Stimulated activated CD8-positive, alpha-beta memory T cell treated with anti-CD3 and anti-CD28 coated beads, Interleukin-4, amount 100 ng/mL, for 1 hour (primary cell): ENCODE measurements at places on chromosomes 4 and X.

DNA sequence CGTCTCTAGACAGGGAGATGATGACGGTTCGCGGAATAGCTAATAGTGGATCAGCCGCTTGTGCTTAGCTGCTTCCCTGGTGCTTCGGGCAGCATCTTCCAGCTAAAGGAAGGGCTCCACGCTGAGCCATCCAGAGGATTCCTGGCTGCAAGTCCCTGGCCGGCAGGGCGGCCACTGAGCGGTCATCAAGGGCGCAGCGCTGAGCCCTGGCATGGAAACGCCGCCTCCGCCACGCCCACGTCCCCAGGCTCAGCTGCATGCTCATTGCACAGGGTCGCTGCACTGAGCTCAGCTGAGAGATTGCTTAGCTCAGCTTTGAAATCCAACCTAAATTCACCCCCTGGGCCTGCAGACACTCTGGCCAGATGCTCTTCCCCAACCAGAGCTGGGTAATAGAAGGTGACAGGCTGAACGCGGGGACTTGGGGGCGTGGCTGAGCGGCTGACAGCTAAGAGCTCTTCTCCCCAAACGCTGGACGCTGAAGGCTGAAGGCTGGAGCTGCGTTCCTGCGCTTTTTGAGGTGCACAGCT, 118.2 kb upstream of the KIT start:
- no peak for DNase-seq

DNA sequence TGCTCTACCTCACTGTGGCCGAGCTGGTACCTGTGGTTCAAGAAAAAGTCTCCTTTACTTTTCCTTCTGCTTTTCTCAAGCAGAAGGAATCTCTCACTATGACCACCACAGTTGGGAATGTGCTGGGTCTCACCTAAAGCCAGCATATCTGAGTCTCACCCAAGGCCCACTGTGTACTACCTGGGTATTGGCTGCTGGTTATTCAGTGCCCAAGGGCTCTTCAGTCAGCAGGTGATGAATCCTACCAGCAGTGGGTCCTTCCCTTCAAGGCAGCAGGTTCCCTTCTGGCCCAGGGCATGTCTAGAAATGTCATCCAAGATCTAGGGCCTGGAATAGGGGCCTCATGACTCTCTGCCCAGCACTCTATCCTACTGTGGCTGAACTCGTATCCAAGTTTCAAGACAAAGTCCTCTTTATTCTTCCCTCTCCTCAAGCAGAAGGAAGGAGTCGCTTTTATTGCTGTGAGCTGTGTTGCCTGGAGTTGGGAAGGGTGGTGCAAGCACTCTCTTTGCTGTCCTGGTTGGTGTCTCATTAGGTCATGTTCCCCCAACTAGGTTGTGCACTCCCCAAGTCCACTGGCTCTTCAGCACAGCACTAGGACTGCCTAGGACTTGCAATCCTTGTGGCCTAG, 6.1 kb downstream of the CXCL10 start:
- DNase-seq, result no peak

- DNase-seq, result no peak
Measured at GRCh38 chr4:8181844-8182243, 17.2 kb upstream of the SH3TC1 start.

DNA sequence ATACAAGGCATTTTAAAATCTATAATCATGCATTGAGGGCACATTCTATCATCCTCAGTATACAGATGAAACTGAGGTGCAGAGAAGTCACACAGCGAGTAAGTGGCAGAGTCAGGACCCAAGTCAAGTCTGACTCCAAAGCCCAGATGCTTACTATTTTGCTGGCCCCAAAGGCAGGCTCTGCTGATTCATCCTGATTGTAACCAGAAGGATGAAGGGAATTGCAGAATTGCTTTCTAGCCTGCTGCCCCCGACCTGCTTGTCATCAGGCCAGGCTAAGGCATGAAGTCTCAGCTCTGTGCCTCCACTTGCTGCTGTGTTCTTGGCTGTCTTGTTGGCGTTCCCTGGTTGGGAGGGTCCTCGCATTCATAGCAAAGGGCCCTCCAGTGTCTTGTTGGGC, 62.7 kb downstream of the SLC9A6 start:
- no peak for DNase-seq

- no peak for DNase-seq
Measured at GRCh38 chrX:130805903-130806302, 97.1 kb downstream of the ENOX2 start.

DNA sequence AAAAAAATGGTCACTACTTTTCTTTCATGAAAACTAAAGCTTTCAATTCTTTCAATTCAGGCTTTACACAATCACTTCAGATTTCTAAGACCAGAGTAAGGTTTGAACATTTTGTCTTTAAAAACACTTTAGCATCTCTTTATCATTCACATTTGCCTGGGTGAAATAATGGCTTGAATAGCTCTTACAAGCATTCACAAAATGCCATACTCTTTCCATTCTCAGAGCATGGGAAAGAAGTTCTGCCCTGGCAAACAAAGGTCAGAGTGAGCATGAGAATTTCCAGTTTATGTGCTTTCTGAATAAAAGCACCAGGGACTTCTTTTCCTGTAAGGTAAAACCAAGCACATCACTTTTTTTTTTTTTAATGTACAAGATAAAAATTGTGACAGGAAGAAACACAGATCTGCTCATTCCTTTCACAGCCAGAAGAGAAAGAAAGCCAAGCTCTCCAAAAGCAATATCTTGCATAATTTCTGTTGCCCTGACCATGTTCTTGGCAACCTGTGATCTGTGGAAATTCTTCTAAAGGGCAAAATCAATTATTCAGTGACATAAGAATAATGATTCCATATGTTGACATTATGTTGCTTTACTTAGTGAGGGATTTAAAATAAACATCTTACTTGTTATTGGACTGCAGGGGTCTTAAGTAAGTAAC, 64.8 kb downstream of the CD40LG start:
- DNase-seq, result no peak
